Activated T-cell treated with anti-CD3 and anti-CD28 coated beads, Interleukin-2, amount 50 U/mL, for 72 hours (primary cell): ENCODE measurements at places on chromosomes 5 and 9. TPM values are rescaled to one million over a fixed set of nuclear protein-coding genes. Genes with fewer than 3 reads are reported as not detected.
A peak's percentile ranks its signal among the peaks of the same experiment; 100 is the strongest.

- H3K27me3 ChIP-seq = peaks cover 7% of the 10 kb centered on the region
- H3K4me3 ChIP-seq = no peak overlapping the region
- H3K4me1 ChIP-seq = peaks cover 11% of the 10 kb centered on the region
- H3K27ac ChIP-seq = no peak overlapping the region
- no peaks in the 10 kb centered on the region for H3K36me3 ChIP-seq
These were observed 30.3 kb upstream of the DENND4C start for GRCh38 chr9:19200229-19200628.

DNA sequence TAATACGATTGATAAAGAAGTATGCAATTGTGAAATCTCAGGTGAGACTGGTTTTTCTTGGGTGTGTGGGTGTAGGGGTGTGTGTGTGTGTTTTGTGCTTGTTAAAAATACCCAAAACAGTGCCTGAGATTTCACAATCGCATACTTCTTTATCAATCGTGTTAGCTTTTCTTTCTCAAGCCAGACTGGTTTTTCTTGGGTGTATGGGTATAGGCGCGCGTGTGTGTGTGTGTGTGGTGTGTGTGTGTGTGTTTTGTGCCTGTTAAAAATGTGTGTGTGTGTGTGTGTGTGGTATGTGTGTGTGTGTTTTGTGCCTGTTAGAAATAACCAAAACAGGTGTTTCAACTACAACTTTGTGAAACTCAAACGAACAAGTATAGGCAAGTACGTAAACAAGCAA is 53.7 kb downstream of the CERT1 start:
- DNase-seq = no peak
- no peak overlapping the region for H3K27ac ChIP-seq
- H3K4me3 ChIP-seq = no peak overlapping the region
- H3K27me3 ChIP-seq = no peaks in the 10 kb centered on the region
- H3K4me1 ChIP-seq = peaks cover 15% of the 10 kb centered on the region

DNA sequence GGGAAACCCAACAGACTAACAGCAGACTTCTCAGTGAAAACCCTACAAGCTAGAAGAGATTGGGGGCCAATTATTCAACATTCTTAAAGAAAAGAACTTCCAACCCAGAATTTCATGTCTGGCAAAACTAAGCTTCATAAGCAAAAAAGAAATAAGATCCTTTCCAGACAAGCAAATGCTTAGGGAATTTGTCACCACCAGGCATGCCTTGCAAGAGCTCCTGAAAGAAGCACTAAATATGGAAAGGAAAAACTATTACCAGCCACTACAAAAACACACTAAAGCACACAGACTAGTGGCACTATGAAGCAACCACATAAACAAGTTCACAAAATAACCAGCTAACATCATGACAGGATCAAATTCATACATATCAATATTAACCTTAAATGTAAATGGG is 131.1 kb downstream of the OR2K2 start:
- no peaks in the 10 kb centered on the region for H3K27me3 ChIP-seq
- DNase-seq = no peak
- H3K27ac ChIP-seq = no peak overlapping the region
- H3K36me3 ChIP-seq = peaks cover 7% of the 10 kb centered on the region
- H3K4me3 ChIP-seq = no peak overlapping the region

GRCh38 chr5:83388608-83389007 is 82.9 kb upstream of the VCAN start:
- no peaks in the 10 kb centered on the region for H3K27me3 ChIP-seq
- no peaks in the 10 kb centered on the region for H3K36me3 ChIP-seq
- H3K4me3 ChIP-seq = no peak overlapping the region
- no peak for DNase-seq
- H3K4me1 ChIP-seq = no peaks in the 10 kb centered on the region

- peaks cover 17% of the 10 kb centered on the region for H3K4me1 ChIP-seq
- H3K27ac ChIP-seq = no peak overlapping the region
- peak; percentile 65 for DNase-seq
- no peak overlapping the region for H3K4me3 ChIP-seq
- no peaks in the 10 kb centered on the region for H3K36me3 ChIP-seq
These were observed 24.7 kb upstream of the RXRA start for GRCh38 chr9:134301387-134302129.

DNA sequence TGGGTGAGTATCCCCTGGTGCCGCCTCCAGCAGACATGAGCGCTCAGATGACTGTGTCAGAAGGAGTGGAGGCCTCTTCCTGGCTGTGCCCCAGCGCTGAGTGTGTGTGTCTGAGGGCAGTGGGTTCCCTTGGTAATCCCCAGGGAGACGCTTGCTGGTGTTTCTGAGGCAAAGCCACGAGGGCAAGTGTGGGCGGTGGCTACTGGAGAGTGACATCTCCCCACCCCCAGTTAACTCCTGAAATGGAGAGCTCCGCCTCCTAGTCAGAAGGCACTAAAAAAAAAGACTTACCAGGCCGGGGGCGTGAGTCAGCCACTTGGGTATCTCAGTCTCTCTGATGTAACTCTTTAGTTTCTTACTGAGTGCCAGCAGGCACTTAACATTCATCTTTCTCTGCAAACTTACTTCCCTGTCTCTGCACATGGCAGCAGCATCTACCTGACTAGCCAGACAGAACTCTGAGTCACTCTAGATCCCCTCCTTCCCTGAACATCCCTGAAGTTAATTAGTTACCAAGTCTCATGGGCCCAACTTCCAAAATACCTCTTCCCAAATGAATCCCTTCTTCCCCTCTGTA is 19.3 kb downstream of the ORM2 start:
- peak overlapping the region; percentile 73 for H3K4me3 ChIP-seq
- peaks cover 64% of the 10 kb centered on the region for H3K4me1 ChIP-seq
- peak overlapping the region; percentile 95 for H3K27ac ChIP-seq
- DNase-seq = peak; percentile 95

OTP gene
- 0.19 TPM for total RNA-seq

RARS1 gene
- total RNA-seq = 81.1 TPM

GDA gene
- not detected for total RNA-seq

FAT2 gene
- not detected for total RNA-seq

NR2F1-AS1 gene
- total RNA-seq = 0.93 TPM
